Thoracic aorta (tissue), 2 donors: ENCODE measurements at places on chromosomes 13 and 19.
A peak's percentile ranks its signal among the peaks of the same experiment; 100 is the strongest.

DNA sequence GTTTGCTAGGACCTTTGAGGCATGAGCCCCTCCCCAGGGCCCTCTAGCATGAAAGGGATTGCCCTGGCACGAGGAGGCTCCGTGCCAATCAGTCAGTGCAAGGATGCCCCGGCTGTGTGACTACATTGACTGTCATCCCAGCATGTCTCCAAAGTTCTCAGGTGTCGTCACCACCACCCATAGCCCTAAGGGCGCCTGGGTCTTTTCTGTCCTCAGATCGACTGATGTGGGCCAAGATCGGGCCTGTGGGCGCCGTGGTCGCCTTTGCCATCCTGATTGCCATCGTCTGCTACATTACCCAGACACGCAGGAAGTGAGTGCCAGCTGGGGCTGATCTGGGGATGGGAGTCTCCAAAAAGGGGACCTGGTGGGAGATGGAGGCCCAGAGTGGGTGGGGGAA is 18.4 kb downstream of the MAG start:
- no peak for DNase-seq

DNA sequence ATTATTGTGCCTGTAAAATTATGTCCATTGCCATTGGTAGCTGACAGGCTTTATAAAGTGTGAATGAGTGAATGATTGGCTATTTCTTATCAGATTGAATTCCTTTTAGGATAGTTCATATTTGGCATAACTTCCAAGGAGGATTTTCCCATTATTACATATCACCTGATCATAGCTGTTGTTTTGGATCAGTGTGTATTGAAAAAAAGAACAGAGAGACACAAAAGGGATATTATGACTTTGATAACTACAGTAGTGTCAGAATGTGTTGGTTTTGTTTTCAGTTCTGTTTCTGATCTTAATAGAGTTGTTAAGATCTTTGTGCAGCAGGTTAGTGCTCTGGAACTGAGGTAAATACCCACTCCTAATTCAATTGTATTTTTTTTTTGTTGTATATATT is 103.8 kb downstream of the LRCH1 start:
- DNase-seq, result no peak

- DNase-seq, result no peak
Measured at GRCh38 chr13:94303644-94304174, 175.8 kb downstream of the DCT start.

DNA sequence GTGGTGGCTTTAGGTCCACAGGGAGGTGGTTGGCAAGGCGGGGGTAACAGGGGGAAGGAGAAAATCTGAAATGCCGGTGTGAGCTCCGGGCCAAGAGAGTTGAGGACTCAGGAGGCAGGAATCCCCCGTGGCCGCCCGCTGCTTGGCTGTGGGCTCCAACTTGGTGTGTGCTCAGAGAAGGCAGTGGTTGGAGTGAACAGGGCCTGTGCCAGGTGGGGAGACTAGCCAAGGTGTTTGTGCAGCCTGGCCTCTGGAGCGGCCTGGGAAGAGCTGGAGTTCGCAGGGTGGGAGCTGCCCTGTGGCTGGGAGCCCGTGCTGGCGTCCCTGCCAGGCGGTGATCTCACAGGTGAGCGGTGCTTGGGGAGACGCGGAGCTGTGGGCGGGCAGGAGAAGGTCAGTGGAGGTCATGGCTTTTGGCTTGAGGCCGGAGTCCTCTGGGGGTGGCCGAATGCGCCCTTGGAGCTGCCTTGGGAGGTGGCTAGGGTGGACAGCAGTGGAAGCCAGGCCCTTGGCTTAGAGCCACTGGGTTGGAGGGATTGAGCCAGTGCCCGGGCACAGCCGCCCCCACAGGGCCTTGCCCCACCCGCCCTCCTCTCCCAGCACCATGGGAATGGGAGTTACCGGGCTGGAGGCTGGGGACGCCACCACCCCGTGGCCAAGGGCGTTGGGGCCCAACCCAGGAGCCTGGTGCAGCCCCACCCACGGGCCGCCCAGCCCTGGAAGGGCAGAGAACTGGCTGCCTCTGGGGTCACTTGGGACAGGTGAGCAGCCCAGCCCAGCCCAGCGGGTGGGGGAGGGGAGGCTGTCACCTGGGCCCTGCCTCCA is 7.1 kb upstream of the CIRBP start:
- peak; percentile 74 for DNase-seq

DNA sequence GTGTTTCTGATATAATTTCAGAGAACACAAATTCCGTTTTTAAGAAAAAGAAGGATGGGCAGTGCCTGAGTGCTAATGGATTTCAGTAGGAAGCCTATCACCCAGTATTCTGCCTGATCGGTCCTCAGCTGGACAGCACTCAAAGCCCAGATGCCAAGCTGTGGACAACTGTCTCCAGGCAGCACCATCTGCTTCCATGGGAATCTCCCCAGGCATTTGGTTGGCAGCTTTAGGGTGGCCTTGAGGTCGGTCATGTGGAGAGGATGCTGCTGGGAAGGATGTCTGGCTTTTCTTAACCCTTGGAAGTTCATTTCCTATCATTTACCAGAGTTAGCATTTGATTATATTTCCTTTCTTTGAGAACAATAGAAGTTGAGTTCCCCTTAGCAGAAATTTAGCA is 311.7 kb downstream of the TBC1D4 start:
- no peak for DNase-seq
